Stimulated activated CD4-positive, alpha-beta T cell treated with anti-CD3 and anti-CD28 coated beads, Interleukin-4, amount 100 ng/mL, for 1 hour (primary cell): ENCODE measurements at places on chromosomes 7 and 10.

DNA sequence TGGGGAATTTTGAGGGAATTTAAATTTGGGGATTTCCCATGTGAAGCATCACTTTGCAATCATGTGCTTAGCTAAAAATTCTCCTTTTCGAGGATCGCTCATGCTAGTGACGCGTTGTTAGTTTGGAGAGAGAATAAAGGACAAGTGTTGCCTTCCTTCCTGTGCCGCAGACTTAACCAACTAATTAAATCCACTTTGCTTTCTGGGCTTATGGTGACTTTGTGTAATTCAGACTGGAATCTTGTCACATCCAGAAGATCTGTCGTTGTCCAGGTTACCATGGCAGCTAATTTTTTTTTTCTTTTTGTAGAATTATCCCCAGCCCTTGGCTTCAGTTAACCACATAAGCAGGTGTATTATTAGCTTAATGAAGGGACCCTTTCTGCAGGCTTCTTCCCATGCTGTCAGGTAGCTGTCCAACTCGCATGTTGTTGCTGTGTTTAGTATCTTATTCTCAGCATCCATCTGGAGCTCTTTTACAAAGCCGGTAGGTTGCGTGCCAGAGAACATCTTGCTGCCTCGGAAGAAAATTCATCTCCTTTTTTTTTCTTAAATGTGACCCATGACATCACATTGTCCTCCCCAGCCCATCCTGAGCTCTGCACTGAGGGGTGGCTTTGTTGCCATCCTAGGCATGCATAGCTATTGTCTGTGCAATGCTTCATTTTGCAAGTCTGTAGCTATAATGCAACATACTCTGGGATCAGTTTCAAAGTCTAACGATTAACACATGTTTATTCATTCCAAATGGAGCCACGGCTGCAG is 47.2 kb upstream of the NRP1 start:
- no peak for DNase-seq

GRCh38 chr10:125551247-125551646 is 131.7 kb downstream of the TEX36 start:
- no peak for DNase-seq

DNA sequence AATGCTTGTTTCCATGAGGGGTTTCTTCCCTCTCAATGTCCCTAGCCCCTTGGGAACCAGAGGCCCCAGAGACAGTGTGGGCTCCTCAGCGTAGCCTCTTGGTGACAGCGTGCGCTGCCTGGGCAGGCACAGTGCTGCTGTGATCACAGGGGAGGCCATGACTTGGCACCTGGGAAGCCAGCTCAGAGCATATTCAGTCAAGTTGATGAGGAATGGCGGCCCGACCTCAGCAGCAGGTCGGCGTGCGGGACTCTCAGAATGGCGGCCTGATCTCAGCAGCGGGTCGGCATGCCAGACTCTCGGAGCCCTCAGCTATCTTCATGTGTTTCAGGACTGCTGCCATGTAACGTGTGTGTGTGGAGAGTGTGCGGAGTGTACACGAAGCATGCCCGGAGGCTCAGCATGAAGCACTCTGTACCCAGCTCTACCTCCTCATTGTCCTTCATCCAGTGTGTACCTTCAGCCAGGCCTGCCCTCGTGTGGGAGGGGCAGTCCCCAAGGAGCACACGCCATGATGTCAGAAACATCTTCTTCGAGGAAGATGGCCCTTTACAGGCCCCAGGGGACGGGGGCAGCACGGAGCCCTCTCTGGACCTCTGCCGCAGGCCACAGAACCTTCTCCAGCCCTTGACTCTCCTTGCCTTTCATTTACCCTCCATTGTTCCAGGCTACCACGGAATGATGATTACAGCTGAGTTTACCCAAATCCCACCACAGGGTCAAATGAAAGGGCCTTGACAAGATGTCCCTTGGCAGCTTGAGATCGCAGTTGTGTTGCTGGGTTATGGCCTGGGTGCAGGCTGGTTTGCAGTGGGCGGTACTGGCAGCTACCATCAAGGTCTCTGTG is 130.4 kb downstream of the SMURF1 start:
- no peak for DNase-seq

- DNase-seq = no peak
These were observed 217.3 kb downstream of the CELF2 start for GRCh38 chr10:11234857-11235531.

DNA sequence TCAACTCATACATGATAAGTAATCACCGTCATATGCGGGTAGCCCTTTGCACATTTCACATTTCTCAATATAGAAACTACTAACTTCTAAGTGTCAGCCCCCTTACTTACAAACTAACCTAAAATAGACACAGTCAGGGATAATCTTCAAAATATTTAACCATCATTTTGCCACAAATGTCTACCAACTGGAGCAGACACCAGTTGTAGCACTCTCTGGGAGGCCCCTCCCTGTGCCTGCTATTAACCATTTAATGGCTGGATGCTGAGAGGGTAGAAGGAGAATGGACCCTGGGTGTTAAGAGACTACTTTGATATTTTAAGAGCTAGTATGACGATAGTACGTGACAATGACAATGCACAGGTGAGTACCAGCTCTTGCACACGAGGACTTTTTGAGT is 116.4 kb downstream of the SORBS1 start:
- DNase-seq = no peak

DNA sequence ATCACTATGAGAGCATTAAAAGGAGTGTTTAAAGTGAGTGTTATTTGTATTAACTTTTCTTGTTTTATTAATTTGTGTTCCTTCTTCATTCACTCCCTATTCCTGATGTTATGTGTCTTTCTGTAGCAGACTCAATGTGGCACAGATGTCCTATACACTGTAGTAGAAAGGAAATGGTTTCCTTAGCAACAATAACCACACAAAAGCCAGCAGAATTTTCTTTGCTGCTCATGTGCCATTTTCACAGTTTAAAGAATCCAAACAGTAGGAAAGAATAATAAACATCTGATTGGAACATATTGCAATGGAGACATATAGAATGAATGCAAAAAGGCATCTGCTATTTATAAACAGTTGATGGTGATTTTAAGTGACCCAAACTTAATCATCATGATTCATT is 763.6 kb downstream of the PHTF2 start:
- DNase-seq = no peak

DNA sequence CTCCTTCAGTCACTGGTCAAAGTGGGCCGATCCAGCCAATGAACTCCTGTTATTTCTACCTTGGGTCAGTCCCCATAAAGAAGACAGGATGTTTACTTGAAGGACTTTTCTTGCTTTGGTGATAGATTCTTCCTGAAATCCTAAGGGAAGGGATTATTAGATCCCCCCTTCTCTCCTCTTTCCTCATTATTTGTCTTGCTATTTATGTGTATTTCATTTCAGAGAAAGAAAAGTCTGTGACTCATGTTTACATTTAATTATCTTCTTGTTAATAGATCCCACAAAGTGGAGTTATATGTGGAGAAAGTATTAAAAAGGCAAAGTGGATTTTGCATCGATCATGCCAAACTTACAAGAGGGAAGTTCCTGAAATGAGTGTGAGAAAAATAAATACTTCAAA is 341.5 kb downstream of the PHTF2 start:
- DNase-seq = no peak

GRCh38 chr7:41582116-41582515 is 120.8 kb downstream of the INHBA start:
- no peak for DNase-seq

GRCh38 chr7:122791959-122792545 is 89.3 kb upstream of the RNF148 start:
- DNase-seq = no peak

DNA sequence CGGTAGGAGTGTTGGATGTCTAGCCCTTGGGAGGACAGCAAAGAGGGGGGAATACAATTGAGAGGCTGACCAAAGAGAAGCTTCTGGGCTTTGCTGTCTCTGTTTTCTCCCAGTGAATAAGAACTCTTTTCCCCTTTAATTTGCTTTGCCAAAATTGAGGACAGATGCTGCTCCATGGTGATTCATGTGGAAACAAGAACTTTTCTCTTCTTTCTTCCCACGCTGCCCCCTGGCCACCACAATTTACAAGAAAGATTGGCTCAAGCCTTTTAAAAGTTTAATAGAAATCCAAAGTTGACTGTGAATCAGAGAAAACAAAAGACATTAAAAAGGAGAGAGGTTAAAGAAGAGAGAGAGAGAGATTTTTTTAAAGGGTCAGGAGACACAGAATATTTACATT is 49.0 kb downstream of the PRR15 start:
- DNase-seq = no peak

DNA sequence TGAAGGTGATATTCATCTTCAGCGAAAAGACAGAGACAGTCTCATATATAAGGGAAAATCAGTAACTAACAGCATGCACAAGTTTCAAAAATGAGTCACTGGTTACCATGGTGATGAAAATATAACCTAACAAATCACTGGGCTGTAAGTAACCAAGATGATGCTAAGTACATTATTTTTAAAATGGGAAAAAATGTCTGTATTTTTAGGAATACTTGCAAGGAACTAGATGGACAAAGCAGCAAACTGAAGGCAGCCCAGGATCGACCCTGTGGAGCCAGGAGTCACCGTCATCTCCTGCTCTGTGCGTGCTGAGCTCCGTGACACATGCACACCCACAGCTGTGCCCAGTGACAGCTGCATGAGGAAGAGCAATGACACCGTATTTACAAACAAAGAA is 137.3 kb downstream of the ELMO1 start:
- peak; percentile 33 for DNase-seq

- DNase-seq = no peak
These were observed 618.7 kb downstream of the DNAJB6 start for GRCh38 chr7:157955348-157955999.

DNA sequence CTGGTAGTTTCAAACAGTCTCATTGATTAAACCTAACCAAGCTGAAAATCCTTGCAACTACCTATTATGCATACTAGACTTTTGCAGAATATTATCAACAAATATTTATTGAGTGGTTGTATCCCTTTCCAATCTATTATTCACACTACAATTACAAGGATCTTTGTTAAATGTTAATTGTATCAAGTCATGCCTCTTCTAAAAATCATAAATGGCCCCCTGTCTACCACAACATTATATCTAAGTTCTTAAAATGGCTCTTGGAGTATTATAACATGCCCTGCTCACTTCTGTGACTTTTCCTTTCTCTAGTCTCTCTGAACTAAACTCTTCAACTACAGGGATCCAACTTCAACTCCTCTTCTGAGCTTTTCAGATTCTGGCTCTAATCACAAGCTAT is 219.3 kb downstream of the IMMP2L start:
- DNase-seq = no peak

- no peak for DNase-seq
These were observed 158.8 kb upstream of the LYZL2 start for GRCh38 chr10:30788307-30788706.

- peak; percentile 38 for DNase-seq
These were observed 33.9 kb downstream of the CACUL1 start for GRCh38 chr10:118720685-118721538.

DNA sequence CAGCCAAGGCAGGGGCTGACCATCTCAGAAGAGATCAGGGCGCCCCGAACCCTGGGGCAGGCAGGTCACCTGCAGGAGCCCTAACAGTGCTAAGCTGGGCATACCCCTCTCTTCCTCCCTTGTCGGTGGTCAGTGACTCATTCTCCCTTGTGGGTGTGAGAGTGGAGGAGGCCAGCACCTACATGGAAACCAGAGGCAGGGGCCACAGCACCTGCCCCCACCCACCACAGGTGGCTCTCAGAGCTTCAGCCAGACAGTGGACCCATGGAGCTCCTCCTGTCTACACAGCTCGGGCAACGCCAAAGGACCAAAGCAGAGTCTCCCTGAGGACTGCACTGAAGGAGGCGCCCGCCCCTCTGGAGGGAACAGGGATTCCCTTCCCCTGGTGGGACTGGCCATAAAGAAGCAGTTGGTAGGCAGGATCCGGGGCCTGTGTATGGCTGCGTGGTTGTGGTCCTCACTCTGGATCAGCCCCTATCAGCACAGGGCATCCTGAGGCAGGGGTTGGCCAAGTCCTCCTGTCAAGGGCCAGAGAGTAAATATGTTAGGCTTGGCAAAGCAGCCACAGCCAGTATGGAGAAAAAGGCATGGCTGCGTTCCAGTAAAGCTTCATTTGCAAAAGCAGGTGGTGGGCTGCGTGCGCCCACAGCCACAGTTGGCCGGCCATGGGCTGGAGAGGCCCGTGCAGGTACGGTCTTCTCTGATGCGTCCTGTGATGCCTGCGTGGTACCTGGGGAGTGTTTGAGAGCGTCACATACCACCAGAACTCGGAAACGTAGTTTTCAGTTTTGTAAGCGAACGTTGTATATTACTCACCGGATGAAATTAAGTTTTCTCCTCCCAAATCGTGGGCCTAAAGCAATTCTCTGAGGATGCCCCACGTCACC is 198.2 kb downstream of the EBF3 start:
- no peak for DNase-seq

DNA sequence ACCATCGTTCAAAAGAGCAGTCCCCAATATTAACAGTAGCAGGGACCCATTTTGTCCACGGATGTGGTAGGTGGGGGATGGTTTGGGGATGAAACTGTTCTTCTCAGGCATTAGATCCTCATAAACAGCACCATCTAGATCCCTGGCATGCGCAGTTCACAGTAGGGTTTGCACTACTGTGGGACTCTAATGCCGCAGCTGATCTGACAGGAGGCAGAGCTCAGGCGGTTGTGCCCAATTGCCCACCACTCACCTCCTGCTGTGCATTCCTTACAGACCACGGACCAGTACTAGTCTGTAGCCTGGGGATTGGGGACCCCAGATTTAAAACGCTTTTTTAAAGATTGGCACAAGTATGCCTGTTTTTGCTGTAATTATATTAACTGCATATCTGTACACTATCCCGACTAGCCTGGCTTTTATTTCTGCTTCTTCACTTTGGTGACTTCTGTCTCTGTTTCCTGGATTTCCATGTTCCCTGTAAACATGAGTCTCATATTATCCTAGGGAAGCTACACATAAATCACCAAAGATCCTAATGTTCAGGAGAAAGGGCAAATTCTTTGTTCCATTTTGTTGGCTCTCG is 163.3 kb upstream of the AKR1E2 start:
- DNase-seq = no peak

GRCh38 chr7:147611431-147611830 is 979.1 kb upstream of the C7orf33 start:
- DNase-seq = no peak

GRCh38 chr10:33252794-33253203 is 81.7 kb downstream of the NRP1 start:
- no peak for DNase-seq

DNA sequence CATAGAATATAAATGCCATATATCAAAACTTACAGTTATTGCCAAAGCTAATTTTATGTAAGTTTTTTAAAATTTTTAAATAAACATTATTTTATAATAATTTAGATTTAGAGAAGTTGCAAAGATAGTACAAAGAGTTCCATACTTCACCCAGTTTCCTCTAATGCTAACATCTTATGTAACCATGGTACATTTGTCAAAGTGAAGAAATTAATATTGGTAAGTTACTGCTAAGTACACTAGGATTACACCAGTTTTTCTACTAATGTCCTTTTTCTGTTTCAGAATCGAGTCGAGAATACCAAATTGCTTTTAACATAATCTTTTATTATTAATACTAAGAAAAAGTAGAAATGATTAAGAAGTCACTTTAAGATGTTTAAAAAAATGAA is 29.2 kb downstream of the CSGALNACT2 start:
- no peak for DNase-seq

DNA sequence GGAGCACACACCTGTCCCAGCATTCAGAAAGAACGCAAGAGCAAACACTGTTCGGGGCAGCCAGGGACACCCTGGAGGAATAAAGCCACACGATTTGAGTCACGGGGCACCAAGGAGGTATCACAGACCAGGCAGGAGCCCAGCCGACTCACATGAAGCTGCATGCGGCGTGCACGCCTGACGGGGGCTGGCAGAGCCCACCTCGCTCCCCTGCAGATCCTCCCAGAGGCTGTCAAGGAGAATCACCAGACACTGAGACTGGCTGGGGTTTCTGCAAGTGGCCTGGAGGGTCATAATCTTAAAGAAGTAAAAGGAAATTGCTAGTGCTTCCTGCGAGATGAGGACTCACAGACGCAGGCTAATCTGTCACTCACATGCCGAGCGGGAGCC is 61.6 kb downstream of the TCERG1L start:
- no peak for DNase-seq
